ENCODE measurements at places on chromosomes 4 and X.

- no peak for DNase-seq
These were observed 93.2 kb upstream of the NR0B1 start for GRCh38 chrX:30402366-30402765.

- DNase-seq: no peak
These were observed 14.5 kb downstream of the PRSS48 start for GRCh38 chr4:151291485-151291884.

DNA sequence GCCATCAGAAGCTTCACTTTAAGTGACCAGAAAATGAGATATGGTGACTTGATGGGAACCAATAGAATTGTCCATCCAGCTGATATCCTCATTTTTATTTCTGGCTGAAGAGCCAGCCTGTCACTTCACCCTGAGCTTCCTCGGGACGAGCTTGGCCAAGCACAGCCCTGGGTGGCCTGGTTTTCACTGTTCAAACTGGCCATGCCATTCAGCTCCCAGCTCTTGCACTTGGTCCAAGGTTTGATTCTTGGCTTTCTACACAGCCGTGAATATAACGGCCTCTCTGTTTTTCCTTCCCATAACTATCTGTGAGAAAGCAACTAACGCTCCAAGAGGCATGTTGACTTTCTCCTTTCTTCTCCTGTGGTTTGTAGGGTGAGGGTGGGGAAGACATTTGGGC lies 71.9 kb downstream of the LIMCH1 start:
- DNase-seq: no peak

DNA sequence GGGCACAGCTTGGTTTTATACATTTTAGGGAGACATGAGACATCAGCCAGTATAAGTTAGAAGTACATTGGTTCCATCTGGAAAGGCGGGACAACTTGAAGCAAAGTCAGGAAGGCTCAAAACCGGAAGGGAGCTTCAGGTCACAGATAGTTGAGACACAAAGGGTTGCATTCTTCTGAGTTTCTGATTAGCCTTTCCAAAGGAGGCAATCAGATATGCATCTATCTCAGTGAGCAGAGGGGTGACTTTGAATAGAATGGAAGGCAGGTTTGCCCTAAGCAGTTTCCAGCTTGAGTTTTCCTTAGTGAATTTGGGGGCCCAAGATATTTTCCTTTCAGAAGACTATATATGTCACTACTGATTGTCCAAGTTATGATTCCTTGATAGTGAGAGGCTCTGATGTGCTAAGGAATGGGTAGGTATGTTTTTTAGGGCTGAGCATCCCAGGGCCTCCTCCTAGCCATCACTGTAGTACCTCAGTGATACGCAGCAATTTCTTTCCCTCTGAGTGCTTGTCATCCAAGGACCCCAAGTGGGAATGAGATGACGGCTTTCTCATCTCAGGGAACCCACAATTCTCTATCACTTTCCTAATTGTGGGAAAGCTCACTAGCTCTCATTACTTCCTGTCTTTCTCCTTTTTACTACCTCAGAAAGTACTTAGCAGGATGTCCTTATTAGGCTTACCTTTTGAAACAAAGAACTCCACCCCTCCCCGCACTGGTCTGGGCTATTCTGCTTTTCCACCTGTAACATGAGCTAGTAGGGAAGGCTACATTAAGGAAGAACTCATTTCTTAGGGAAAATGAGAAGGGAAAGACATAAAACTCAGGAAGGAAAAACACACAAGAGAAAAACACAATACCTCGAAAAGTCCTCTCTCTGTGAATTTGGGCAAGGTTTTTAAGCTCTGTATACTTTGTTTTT lies 632.7 kb downstream of the RAPGEF2 start:
- DNase-seq: no peak

- DNase-seq: no peak
These were observed 76.4 kb downstream of the TBC1D19 start for GRCh38 chr4:26660261-26660660.

Measured in NCI-H1092 treated with DMSO at 0.1 percent for 48 hours (cell line).